ENCODE measurements at places on chromosomes 1 and 21.

DNA sequence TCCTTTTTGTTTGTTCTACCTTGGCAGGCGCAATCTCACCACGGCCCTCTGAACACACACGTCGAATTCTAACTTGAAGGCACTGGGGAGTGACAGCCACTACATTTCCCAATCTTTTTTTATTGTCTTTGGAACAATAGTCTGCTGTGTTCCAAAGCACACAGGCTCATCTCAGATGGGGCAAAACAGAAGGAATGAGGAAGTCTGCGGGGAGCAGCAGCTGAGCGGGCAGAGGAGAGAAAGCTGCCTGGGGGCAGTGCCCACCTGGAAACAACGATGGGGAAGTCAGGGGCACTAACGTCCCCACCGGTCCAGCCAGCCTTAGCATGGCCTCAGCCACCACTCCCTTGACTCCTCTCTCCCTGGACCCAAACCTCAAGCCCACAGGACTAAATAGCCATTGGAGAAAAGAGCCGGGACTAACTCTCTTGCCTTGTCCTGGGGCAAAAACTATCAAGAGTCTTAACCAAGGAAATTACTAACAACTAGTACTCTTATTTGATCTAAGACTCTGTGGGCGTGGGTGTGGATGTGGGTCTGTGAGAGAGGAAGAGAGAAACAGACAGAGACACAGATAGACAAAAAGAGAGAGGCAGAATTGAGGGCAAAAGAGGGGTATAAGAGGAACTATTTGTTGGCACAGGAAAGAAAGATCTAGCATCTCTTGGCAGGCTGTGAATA lies 34.2 kb downstream of the SYF2 start:
- no peak for DNase-seq

DNA sequence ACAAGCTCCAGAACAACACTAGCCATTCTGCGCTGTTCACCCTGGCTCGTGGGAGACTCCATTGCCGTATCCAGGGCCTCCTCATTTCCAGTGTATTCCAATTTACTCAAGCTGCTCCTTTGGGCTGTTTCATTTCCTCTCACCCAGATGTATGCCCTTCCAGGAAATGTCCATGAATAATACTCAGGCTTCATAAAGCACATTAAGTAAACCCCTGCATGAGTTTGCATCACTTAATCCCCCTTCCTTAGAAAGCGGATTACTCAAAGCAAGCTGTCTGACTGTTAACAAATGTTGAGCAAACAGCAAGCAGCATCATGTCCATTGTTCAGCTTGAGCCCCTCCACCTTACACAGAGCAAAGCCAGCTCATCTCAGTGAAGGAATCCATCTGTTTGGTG lies 403.6 kb upstream of the PBX1 start:
- peak; percentile 10 for DNase-seq

GRCh38 chr1:228144193-228144992 lies 4.3 kb downstream of the GUK1 start:
- no peak for DNase-seq

DNA sequence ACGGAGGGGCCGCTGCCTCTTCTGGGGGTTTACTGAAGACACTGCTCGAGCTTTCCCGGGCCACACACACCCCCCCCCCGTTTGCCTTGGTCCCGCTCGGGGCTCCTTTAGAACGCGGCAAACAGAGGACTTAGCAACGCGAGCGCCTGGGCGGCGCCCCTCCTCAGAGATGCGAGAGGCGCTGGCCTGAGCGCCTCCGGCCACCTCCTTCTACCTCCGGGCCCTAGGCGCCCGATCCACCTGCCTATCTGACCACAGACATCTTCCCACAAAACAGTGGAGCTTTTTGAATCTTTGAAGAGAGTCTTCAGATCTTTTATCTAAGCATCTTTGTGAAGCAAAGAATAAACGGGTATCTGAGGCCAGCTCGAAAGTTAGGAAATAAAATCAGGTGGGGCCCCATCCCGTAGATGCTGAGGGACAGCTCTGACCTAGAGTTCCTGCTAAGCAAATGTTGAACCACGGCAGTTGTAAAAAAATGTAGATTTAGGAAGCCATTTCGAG lies 436 bp upstream of the TTLL7 start:
- DNase-seq: peak; percentile 12

GRCh38 chr1:213484333-213484732 lies 433.3 kb downstream of the RPS6KC1 start:
- DNase-seq: no peak

GRCh38 chr1:175331891-175332290 lies 139.3 kb upstream of the KIAA0040 start:
- no peak for DNase-seq

GRCh38 chr1:24120965-24121364 lies 9.0 kb upstream of the MYOM3 start:
- DNase-seq: no peak

GRCh38 chr1:66834926-66835325 lies 33.9 kb upstream of the INSL5 start:
- no peak for DNase-seq

- DNase-seq: no peak
Measured at GRCh38 chr1:88398338-88398737, 285.7 kb upstream of the PKN2 start.

- DNase-seq: no peak
Measured at GRCh38 chr1:76820028-76820427, 47.3 kb upstream of the ST6GALNAC5 start.

- no peak for DNase-seq
Measured at GRCh38 chr21:44893948-44894656, 20.6 kb upstream of the PTTG1IP start.

- no peak for DNase-seq
Measured at GRCh38 chr1:228332797-228333738, 73.6 kb downstream of the TRIM11 start.

DNA sequence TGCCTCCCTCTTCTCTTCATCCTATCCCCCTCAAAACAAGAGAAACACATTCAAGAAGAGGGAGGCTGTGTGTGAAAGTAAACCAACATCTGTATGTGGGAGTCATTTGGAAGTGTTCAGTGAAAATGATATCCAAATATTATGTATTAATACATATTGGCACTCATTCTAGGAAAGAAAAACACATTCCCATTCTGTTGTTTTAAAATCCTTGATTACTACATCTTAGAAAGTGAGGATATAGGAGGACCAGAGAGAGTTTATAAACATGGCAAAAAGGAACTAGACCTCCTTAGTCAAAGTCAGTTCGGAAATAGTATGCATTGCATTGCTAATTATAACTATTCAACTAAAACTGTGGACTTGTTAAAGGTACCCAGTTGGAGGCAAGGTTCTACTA lies 786.6 kb downstream of the ADGRL2 start:
- no peak for DNase-seq

DNA sequence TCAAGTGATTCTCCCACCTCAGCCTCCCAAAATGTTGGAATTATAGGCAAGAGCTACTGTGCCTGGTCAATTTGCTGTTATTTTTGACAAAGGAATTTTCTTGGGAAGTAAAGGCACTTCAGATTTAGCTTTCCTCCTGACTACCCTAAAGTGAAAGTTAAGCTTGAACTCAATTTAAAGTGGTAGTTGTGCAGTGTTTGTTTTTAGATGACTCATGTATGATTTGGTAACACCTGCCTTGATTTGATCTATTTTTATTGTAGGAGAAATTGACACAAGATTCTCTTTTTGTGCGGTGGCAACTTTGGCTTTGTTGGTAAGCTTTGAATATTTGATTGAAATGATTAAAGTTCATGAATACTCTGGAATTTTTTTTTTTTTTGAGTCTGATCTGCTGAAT lies 5.0 kb downstream of the RABGGTB start:
- no peak for DNase-seq

- DNase-seq: peak; percentile 98
Measured at GRCh38 chr1:65429806-65430205, 9.3 kb downstream of the LEPR start.

- DNase-seq: no peak
Measured at GRCh38 chr1:76144247-76144646, 69.7 kb downstream of the ST6GALNAC3 start.

GRCh38 chr1:85911742-85912141 lies 203.5 kb upstream of the ZNHIT6 start:
- DNase-seq: no peak

- no peak for DNase-seq
Measured at GRCh38 chr1:53076165-53076564, 14.2 kb downstream of the PODN start.

DNA sequence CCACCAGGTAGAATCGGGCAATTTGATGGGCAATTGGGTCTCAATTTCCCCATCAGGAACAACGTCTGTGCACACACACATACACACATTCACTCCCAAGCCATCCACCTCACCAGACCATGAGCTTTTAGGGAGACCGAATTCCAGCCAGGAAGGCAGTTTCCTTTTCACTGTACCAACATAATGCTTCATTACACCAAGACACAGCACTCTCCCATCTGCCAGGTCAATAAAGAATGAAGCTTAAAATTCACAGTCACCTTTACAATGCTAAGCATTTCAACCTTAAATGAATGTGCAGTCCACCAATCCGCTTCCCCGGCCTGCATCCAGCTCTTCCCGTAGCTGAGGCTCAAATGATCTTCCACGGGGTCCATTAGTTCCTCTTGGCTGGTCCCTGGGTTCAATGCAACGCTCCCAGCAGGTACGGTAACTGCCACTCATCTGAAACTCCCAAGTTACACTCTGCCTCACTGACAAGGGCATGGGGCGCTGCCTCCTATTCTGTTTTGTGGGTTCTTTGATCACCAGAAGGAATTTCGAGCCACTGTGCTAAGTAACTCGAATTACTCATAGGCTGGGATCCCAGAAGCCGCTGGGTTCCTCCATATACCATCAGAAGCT lies 105.0 kb downstream of the SIM2 start:
- DNase-seq: no peak

- DNase-seq: no peak
Measured at GRCh38 chr1:68623700-68624099, 126.8 kb upstream of the DEPDC1 start.

DNA sequence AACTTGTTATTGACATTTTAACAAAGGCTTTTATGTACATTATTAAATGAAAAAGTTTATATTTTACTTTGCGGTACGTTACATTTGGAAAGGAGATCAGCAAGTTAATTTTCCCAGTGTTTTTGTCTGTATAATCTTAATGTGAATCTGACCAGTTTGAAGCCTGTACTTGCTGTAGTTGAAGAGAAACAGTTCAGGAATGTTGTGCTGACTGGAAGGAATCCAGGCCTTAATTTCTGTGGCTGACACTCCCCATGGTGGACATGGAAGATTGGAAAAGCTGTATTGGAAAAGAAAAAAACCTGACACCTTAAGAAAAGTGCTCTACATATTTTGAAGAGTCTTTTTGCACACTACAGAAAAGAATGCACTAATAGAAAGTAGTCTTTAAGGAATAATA lies 15.5 kb downstream of the LEPR start:
- no peak for DNase-seq

DNA sequence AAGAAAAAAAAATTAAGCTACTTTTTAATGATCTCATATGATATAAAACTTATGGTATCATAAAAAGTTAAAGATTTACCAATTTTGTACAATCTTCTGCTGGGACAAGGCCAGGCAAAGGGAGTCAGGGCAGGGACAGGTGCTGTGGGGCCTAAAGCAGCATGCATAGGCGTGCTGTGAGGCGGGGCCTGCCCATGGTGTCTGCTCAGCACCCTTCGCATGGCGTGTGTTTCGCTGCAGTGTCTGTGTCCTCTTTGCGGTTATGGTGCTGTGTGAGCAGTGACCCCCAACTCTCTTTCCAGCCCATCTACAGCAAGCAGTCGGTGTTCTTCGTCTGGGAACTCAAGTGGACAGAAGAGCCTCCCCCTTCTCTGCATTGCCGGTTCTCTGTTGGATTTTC lies 13.4 kb upstream of the PWP2 start:
- no peak for DNase-seq
